ENCODE measurements at places on chromosomes 5 and 9. TPM values are rescaled to one million over a fixed set of nuclear protein-coding genes. Genes with fewer than 3 reads are reported as not detected.

The TJP2 gene
- polyA plus RNA-seq: 139 TPM

The NR2F1 gene
- polyA plus RNA-seq: 182 TPM

The ADAMTSL2 gene
- 13.6 TPM for polyA plus RNA-seq

The LCNL1 gene
- polyA plus RNA-seq: 1.1 TPM

The KCNMB1 gene
- polyA plus RNA-seq: 0.78 TPM

The PKD2L2 gene
- polyA plus RNA-seq: 0.23 TPM

The TAL2 gene
- polyA plus RNA-seq: 1.0 TPM

The SLC36A2 gene
- polyA plus RNA-seq: 0.18 TPM

The IFNB1 gene
- polyA plus RNA-seq: not detected

The KIAA0825 gene
- 6.6 TPM for polyA plus RNA-seq

The EGFL7 gene
- 126 TPM for polyA plus RNA-seq

The NINJ1 gene
- polyA plus RNA-seq: 34.4 TPM

The F2RL1 gene
- polyA plus RNA-seq: 8.8 TPM

The SURF6 gene
- 31.4 TPM for polyA plus RNA-seq

The OLFML2A gene
- 67.4 TPM for polyA plus RNA-seq

The CAMK4 gene
- polyA plus RNA-seq: 14.2 TPM

Measured in left lung (tissue), 14 donors.